ENCODE measurements at places on chromosomes 3 and 15.

DNA sequence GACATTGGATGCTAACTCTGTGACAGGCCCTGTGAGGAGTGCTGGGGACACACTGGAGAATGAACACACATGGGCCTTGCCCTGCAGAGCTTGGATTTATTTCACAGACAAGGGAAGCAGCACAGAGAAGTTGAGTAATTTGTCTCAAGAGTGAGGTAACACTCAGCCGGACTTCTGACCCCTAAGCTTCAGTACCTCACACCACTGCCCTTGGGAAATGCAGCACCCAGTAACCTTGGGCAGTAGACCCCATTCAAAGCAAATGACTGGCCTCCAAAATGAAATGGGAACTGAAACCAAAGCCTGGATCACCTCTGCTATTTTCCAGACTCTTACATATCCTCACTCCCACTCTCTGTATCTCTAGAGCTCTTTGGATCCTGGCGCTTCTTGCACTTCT is 37.3 kb downstream of the RFT1 start:
- no peak for DNase-seq

DNA sequence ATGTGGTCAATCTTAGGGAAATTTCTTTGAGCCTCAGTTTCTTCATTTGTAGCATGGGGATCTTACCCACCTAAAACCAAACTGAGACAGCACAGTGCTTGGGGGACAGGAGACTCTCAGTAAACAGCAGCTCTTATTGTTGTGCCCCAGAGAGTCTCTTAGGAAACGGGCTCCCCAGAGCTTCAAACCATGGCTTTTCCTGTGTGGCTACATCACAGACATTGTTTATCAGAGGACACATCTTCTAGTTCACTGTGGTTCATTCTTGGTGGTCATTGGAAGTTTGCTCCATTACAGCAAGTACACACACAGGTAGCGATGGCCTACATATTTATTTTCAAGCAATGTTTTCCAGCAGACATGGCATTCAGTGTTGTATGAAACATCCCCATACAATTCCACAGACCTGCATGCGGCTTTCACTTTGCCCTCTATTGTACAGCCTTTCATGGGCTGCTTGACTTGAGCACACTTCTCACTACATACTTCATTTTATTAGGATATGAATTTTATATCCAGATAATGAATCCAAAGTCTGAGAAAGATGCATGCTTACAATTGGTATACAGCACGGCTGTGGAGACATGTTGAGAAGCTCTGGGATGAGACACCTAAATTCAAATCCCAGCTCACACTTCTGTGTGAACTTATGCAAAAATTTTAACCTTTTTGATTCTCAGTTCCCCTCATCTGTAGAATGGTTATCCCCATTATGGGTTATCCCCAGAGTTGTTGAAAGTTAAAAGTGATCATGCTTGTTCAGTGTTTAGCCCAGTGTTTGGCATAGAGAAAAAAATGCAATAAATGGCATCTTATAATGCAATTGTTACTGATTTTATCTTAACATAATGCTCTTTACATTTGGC is 84.8 kb upstream of the ICE2 start:
- DNase-seq: no peak

- no peak for DNase-seq
These were observed 3.6 kb upstream of the MRAS start for GRCh38 chr3:138344754-138345153.

- DNase-seq: peak; percentile 75
These were observed 4.4 kb upstream of the CXCR6 start for GRCh38 chr3:45938864-45939263.

Measured in occipital lobe (tissue), 3 donors.